Stimulated activated CD4-positive, alpha-beta T cell treated with anti-CD3 and anti-CD28 coated beads, Interleukin-4, amount 100 ng/mL, for 24 hours (primary cell): ENCODE measurements at places on chromosomes 5 and 9.

DNA sequence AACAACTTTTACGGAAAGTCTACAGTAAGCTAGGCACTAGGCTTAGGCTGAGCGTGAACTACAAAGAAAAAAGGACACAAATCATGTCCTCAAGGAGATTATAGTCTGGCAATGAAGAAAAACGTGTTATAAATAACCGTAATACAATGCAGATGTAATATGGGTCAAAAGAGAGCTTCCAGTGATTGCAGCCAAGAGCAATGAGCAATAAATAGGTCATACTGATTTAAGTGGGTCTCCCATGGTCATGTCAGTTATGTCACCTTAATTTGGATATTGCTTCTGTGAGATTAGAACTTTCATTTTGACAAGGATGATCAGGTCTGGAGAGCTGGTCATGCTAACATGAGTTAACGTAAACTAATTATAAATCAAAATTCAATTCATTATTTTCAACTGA is 158.6 kb upstream of the GNA14 start:
- no peak for DNase-seq

GRCh38 chr5:58122157-58122556 is 337.7 kb downstream of the PLK2 start:
- DNase-seq, result no peak

DNA sequence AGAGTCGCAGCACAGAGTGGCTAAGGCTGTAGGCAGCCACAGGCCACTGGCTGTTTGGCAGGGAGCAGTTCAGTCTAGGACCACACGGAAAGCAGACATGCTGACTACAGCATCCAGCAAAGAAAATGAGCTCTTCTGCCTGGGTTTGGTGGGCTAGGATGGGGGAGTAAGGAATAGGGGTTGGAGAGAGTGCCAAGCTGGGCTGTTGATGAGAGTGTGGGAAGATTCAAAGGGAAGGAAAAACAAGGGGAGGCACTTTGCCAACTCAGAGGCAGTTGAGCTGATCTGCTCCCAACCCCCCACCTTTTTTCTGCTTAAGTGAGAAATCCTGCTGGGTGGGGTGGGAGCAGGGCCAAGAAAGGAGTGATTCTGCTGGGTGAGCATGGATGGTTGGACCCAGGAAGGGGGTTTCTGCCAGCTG is 35.9 kb downstream of the SVEP1 start:
- no peak for DNase-seq

DNA sequence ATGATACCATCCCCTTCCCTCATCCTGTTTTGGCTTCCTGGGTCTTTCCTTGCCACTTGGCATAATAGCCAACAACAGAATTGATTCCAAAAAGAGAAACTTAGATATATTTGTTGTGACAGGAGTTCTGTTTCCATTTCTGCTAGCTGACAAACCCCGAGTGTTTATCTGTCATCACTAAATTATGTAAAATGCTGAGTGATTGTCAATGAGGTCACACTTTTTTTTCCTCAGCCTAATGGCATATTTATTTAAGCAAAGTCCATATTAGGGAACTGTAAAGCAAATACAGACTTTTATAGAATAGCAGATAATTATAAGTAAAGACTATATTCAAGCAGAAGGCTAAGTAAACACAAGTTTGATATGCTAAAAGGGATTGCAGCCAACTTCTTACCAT is 64.0 kb downstream of the RGS7BP start:
- no peak for DNase-seq
